ENCODE measurements at places on chromosomes 16 and 17.
A peak's percentile ranks its signal among the peaks of the same experiment; 100 is the strongest.

GRCh38 chr17:74543406-74543805 lies 2.5 kb downstream of the CD300C start:
- no peak for DNase-seq

GRCh38 chr17:73645050-73645871 lies 1.0 kb upstream of the SDK2 start:
- no peak for DNase-seq

- DNase-seq, result no peak
These were observed 14.0 kb upstream of the CYB5B start for GRCh38 chr16:69410219-69410990.

GRCh38 chr16:56478281-56479049 lies 27.1 kb downstream of the OGFOD1 start:
- no peak for DNase-seq

DNA sequence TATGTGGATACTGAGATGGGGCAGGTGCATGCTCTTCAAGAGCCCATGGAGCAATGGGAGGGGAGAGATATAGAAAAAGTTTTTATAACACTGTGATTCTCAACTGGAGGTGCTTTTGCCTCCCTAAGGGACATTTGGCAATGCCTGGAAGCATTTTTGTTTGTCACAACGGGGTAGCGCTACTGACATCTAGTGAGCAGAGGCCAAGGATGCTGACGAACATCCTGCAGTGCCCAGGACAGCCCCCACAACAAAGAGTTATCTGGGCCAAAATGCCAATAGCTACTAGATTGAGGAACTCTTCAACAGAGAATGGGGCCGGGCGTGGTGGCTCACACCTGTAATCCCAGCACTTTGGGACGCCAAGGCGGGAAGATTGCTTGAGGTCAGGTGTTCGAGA lies 67.2 kb upstream of the CLEC3A start:
- no peak for DNase-seq

DNA sequence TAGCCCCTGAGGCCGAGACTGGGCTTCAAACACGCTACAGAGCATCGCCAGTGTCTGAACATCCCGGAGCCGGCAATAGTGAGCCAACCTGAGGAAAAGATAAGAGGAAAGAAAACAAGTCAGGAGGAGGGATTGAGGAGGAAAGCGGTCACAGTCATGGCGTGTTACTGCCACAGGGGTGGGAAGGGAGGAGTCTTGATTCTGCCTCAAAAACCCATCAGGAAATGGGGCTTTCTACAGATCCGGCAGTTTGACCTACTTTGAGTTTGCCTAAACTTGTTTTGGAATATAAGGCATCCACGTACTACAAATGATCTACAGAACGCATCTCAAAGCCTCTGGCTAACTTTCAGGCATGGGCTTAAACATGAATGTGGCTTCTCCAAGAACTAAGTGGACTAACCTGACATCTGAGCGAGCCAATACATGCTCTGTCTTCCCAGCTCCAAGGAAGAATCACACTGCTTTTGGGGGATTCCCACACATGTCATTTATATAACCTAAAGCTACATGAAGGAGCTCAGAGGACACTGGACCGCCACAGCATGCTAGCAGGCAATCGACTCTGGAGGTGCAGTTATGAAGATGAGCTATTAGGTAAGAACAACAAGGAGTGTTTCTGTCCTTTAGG lies 96.6 kb downstream of the WDR59 start:
- no peak for DNase-seq

DNA sequence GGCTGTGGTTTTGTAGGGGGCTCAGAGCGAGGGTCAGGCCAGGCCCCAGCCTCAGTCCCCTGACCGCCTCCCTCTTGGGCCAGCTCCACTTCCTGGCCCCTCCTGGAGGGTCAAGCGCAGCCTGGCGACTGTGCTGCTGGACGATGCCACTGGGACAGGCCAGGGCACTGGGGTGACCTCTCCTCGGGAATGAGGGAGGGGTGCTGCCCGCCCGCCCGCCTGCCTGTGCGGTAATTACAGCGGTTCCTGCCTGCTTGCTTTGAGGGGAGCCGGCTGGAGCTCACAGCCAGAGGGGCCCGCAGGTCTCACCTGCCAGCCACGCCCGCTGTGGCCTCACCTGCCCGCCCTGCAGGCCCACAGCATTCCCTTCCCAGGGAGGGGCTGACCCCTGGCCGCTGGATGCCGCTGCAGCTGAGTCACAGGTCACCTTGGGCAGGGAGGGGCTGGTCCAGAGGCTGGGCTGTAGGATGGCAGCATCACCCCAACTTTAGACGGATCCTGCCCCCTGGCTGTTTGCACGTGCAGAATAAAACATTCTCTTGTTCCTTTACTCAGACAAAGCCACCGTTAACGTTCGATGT lies 76.7 kb upstream of the CBX4 start:
- no peak for DNase-seq

GRCh38 chr16:58035356-58036170 lies 10.0 kb downstream of the MMP15 start:
- no peak for DNase-seq

GRCh38 chr17:76139801-76140660 lies 1.0 kb downstream of the FOXJ1 start:
- no peak for DNase-seq

GRCh38 chr17:35243561-35244340 lies 879 bp downstream of the SLFN5 start:
- DNase-seq, result no peak

GRCh38 chr17:19497624-19498023 lies 36.0 kb upstream of the SLC47A1 start:
- DNase-seq, result no peak

DNA sequence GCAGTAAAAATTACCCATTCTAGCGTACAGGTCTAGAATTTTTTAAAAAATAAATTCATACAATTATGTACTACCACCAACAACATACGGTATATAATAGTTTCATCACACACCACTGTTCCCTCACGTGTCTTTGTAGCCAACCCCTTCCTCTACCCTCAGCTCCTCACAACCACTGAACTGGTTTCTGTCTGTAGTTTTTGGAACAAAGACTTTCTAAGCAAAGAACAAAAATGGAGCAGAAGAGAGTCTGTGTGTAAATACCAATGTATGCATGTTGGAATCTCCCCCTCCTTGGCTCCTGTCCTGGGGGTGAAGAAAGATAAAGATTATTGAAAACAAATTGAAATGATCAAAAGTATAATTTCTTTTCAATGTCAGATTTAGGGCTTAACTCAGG lies 31.9 kb upstream of the CCR7 start:
- no peak for DNase-seq

- DNase-seq, result no peak
These were observed at the start of gene KRT20 for GRCh38 chr17:40884708-40885512. Gene KRT20 (minus strand): TSS chr17:40885242. CDS start chr17:40885185, 57 bp downstream.

DNA sequence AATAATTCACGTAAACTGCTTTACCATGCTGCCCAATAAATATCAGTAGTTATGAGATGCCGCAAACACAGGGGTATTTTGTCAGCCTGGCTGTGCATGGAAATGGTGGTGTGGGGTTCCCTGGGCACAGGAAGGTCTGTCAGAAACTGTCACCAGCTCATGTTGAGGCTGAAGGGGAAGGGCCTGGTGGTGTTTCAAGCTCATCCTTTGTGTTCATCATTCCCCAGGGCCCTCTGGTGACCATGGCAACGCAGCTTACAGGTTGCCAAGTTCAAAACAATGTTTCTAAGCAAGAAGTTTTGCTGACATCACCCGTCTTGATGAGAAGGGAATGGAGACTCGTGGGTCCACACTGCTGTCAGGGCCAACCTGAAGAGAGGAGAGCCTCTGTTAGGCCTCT lies 348.9 kb upstream of the C16orf82 start:
- no peak for DNase-seq

DNA sequence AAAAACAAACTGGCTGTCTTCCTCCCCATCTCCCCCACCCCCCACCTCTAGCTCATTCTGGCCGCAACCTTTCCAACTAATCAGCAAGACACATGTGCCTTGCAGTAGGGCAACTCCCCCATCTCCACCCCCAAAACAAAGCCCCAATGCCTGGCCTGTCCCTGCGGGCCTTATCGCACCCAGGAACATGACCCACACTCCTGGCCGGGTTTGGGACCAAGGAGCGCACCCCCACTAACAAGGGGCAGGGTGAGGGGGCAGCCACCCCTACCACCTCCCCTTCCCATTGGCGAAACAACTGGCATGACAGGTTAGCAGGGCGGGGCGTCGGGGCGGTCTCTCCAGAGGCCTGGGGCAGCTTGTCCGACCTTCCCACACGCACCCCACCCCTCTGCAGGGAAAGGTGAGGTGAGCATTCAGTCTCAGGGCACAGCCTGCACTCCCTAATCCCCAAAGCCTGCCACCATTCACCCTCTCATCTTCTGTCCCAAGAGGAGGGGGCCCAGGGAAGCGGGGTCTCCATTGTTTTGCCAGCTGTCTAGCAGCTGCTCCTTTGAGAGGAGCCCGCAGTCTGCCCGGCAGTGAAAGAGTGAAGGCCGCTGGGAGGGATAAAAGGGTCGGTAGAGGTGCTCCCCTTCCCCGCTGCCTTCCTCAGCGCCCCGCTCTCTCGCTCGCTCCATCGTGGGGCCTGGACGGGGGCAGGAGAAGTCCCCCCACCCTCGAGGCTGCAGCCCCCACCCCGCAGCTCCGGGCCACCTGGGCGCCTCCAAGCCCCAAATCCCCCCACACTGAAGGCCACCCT lies 765 bp downstream of the MYO18A start:
- no peak for DNase-seq

DNA sequence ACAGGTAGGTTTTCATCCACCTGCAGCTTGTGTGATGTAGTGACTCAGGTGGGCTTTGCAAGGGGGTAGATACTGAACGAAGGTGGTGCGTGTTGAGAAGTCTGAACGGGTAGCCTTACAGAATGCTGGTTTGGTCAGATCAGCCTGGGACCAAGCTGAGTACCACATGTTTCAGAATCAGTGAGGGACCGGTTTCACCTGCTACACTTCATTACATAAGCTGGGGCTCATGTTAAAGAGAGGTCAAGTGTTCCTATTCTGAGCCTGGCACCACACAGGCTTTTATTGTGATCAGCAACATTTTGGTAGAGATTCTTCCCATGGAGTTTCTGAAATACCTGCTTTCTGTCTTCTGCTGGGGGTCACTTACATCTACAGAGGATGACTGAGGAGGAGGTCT lies 207.4 kb upstream of the EEF2KMT start:
- no peak for DNase-seq

- DNase-seq, result no peak
These were observed 53.3 kb downstream of the HIC1 start for GRCh38 chr17:2108170-2108569.

DNA sequence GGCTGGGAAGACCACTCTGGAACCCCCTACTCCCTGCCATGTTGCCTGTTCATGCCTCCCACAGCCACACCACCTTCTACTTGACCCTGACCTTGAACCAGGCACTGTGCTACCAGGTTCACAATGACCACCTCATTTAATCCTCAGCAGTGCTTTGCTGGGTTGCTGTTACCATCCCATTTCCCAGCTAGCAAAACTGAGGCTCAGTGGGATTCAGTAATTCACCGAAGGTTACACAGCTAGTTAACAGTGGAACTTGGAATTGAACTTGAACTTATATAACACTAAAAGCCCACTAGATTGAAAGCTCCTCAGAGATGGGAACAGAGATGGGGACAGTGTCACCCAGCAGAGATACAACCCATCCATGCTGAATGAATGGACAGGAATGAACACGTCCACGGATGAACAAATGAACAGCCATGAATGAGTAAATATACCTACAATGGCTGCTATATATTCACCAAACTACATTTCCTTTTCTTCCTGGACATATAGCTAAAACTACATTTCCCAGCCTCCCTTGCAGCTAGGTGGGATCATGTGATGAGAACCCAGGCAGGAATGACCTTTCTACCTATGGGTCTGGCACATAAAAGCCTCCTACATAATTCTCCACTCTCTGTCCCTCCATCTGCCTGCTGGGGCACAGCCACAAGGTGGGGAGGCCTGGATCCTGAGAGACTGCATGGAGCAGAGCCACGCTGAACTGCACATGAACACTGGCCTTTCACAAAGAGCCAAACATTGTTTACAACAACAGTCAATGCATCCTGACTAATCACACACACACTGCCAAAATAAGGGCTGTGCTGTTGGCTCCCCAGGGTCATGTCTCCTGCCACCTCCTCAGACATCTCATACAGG lies 94.8 kb downstream of the RMI2 start:
- no peak for DNase-seq

- DNase-seq, result no peak
These were observed 68.9 kb downstream of the KCNJ2 start for GRCh38 chr17:70238228-70238627.

- no peak for DNase-seq
These were observed 135.2 kb upstream of the CPHXL start for GRCh38 chr16:75861311-75862097.

DNA sequence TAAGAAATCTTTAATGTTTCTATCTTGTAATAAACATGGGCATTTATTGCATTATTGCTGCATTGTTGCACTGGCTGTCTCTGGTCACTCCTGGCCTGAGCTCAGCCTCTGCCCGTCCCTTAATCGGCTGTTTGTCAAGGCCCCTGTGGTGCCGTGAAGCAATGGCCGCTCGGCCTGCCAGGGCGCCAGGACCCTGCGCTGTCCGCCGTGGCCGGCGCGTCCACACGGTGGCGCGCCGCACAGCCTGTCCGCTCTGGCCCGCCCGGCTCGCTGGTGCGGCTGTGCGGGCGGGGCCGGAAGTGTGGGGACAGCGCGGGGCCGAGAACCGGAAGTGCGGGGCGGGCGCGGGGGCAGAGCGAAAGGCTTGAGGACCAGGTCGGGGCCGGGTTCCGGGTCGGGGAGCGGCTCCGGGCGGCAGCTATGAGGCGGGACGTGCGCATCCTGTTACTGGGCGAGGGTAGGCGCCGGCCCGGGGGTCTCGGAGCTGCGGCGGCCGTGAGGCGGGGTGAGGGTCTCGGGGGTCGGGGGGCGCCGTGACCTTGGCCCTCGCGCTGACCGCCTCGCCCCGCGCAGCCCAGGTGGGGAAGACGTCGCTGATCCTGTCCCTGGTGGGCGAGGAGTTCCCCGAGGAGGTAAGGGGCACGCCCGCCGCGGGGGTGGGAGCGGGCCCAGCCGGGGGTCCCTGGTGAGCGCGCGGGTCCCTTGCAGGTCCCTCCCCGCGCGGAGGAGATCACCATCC lies at the start of gene RHOT2:
TSS of gene RHOT2 (plus strand) at position 353 of the 739 bp plus-strand sequence. CDS start at position 421, 68 bp downstream.
- peak; percentile 88 for DNase-seq
